ENCODE measurements at places on chromosomes 13 and 19. TPM values are rescaled to one million over a fixed set of nuclear protein-coding genes. Genes with fewer than 3 reads are reported as not detected.

DNA sequence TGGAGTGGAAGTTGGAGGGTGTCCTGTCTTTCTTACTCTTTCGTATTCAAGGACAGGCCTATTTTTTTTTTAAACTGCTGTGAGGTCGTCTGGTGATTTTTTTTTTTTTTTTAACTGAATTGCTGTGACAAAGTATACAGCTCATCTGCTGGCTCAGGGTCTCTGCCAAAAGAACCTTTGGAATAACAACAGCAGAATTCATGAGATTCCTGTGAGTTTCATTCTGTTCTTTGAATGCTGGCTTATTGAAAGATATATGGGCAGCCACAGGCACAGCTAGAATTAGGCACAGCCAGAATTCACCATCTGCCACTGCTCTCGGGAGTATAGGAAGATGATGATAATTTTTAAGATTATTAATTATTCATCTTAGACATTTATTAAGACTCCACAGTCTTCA lies 21.4 kb upstream of the FRY start:
- no peak for DNase-seq

GRCh38 chr13:52158629-52159158 lies 703 bp downstream of the NEK3 start:
- peak; percentile 54 for DNase-seq

- peak; percentile 69 for DNase-seq
Observed at GRCh38 chr13:99991828-99992775, 10.5 kb downstream of the ZIC2 start.

GRCh38 chr13:29954082-29955028 lies 103.9 kb upstream of the UBL3 start:
- DNase-seq = no peak

DNA sequence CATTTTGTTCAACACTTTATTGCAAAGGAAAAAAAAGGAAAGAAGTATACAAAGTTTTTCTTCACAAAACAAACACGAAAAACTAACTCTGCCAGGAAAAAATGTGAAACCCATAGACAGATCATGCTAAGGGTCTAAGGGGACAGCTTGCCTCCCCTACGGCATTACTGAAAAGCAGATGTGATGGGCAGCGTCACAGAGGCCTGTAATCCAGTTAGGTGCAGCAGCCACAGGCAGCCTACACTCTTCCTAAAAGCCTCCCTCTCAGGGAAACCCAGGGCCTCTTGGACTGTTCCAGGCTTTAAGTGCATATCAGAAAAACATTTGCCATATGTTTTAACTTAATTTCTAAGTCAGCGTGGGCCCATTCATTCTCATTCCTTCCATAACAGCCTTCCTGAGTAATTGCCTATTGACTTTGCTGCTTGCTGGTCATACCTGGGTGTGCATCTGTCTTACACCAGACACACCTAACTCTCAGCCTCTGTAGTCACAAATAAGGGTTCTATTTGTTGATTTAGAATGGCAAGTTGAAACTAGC lies 135.7 kb upstream of the SERP2 start:
- no peak for DNase-seq

DNA sequence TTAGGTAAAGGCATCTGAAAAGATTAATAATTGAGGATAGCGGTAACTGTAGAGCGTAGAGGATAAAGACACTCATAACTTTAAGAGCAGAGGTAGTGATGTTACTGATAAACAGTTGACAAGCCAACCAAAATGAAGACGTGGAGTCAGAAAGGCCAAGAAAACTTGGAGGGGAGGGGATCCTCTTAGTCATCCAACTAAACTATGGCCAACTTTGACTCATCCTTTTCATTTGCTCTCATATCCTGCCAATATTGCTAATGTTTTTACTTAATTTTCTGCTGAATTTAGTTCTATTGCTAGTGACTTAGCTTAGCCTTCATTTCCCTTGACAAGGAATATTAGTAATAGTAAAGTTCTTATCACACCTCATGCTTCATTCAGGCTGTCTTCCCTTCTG lies 13.4 kb downstream of the ITGBL1 start:
- DNase-seq = no peak

DNA sequence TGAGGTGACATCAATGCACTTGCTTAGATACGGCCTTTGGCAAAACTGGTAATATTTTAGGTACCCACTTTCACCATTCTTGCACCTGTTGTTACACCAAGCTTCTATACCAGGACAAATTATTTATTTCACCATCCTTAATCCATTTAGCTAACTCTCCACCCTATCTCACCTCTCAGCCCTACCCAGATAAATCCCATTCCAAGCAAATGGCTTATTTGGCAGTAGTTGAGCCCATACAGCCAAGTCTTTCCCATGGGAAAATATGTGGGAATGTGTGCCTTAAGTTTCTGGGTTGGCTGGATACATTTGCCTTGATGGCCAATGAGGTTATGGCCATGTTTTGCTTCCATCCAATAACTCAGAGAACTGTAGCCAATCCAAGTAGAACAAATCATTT lies 551.9 kb downstream of the GPC6 start:
- DNase-seq = no peak

GRCh38 chr19:29029268-29029958 lies 183.5 kb downstream of the UQCRFS1 start:
- no peak for DNase-seq

GRCh38 chr19:49073514-49074378 lies 1.2 kb upstream of the KCNA7 start:
- DNase-seq = peak; percentile 67

GRCh38 chr13:52394586-52394985 lies 11.4 kb downstream of the THSD1 start:
- DNase-seq = no peak

- no peak for DNase-seq
Observed at GRCh38 chr13:112137144-112137543, 70.2 kb downstream of the SOX1 start.

DNA sequence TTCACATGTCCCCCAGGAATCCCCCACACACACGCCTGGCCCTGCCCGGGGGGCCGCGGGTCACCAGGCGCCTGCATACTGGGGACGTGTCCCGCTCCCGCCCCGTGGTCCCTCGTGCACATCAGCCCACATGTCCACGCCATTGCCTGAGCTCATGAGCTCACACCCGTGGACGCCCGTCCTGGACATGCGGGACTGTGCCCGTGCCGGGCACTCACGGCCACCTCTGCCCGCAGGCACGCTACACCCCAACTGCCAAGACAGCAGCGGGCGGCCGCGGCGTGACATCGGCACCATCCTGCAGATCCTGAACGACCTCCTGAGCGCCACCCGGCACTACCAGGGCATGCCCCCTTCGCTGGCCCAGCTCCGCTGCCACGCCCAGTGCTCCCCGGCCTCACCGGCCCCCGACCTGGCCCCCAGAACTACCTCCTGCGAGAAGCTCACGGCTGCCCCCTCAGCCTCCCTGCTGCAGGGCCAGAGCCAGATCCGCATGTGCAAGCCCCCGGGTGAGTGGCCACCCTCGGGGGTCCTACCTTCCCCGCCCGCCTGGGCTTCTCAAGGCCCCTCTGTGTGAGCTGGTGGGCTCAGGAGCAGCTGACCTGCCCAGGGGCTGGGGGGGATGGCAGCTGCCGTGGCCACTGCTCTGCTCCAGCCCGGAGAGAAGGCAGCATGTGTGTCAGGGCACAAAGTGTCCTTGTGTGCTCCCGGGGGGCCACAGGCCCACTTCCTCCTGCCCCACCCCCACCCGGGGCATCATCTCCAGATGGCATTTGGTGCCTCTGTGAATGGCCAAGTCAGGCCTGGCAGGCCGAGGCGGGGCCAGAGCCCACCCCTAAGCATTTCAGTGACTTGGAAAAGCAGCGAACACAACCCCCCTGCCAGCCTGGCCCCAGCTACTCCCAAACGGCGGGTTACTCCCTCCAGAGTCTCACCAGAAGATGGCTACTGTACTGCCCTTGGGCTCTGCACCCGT lies 7.1 kb downstream of the MIDN start:
- no peak for DNase-seq

DNA sequence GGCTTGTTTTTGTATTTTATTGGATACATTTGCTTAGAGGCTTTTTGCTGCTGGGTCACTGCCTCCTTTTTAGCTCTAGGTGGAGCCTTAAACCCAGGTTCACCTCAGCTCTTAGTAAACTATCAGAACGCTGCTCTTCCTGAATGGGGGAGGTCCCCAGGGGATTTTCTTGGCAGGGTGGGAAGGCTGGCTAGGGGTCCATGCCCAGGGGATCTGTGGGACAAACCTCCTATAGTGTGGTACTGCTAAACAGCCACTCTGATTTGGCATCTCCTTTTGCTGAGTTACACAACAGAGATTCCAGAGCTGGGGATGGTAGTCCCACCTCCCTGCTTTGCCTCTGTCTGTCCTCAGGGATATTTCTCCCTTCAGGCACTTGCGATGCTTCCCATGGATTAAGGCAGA lies 204.9 kb downstream of the ZIC5 start:
- DNase-seq = peak; percentile 79

DNA sequence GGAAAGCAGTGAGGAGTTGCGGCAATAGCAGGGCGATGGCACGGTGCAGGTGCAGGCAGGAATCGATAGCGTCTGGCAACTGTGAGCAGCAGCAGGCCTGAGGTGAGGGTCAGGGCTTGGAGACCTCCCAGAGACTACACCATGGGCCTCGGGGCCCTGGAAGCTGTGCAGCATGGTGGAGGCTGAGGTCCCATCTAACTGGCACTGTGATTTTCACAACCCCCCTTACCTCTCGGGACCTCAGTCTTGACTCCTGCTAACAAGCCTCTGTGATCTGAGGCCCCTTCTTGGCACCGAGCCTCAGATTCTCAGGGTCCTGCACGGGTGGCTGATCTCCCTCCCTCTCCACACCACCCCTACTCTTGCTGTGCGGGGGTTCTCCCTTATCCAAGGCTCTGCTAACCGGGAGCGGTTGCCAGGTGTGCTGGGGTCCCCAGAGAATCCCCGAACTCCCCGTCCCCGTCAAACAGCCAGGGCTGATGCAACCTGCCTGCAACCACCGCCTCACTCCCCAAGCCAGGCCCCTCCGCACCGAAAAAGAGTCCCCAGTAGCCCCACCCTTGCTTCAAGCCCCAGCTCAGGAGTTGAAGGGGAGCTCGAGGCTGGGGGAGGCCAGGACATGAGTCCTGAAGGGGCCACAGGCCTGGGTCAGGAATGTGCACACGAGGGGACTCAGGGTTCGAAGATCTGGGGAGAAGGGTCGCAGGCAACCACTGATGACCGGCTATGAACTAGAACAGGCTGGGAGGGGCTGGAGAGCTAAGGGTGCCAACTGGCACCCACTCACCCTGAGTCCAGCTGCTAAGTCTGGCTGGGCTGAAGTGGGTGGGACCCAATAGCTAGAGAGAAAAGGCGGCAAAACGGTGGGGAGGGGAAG lies 4.8 kb upstream of the ATF5 start:
- DNase-seq = no peak

DNA sequence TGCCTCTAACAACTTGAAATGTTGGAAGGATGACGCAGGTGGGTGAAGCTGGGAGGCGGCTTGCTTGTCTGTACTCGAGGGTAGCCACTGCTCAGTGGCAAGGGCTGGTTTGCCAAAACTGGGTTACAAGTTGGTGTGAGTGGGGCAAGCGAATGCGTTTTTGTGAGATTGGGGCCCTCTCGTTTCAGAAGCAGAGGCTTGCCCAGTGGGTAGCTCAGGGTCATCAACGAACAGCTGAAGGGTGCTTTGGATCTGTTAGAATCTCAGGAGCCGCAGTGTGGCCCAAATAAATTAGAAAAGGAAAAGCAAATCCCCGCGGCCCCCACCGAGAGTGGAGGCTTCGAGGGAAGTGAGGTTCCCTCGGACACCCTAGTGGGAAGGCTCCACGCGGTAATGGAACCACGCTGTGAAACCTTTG lies 7.3 kb downstream of the ATP4B start:
- no peak for DNase-seq

GRCh38 chr19:45468803-45469131 lies 971 bp downstream of the FOSB start:
- no peak for DNase-seq

DNA sequence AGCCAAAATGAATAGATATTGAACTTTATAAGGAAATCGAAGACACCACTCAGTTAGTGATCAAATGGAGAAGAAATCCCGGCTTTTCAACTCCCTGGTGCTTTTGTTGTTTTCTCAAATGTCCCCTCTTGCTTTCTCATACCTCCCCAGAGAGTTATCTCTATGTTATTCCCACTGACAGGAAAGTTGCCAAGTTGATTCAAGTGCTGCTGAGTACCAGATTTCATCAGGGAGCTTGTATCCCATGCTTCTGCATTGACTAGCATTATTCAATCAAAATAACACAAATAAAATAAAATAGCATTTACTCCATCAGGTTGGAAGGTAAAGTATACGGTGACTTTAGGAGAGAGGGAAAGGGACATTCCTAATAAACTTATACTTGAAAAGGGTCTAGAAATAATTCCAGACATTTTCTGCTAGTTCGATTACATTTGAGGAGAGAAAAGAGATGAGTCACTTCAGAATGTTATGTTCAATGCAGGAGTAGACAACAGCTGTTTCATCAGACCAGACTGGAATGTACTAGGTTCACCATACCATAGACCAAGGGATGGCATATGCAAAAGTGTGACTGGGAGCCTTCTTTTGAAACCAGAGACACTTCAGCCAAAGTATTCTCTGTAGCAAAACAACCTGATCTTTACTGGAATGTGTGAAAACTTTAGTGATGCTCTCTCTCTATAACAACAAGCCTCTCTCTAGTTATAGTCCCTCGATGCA lies 397.8 kb downstream of the FGF14 start:
- no peak for DNase-seq

DNA sequence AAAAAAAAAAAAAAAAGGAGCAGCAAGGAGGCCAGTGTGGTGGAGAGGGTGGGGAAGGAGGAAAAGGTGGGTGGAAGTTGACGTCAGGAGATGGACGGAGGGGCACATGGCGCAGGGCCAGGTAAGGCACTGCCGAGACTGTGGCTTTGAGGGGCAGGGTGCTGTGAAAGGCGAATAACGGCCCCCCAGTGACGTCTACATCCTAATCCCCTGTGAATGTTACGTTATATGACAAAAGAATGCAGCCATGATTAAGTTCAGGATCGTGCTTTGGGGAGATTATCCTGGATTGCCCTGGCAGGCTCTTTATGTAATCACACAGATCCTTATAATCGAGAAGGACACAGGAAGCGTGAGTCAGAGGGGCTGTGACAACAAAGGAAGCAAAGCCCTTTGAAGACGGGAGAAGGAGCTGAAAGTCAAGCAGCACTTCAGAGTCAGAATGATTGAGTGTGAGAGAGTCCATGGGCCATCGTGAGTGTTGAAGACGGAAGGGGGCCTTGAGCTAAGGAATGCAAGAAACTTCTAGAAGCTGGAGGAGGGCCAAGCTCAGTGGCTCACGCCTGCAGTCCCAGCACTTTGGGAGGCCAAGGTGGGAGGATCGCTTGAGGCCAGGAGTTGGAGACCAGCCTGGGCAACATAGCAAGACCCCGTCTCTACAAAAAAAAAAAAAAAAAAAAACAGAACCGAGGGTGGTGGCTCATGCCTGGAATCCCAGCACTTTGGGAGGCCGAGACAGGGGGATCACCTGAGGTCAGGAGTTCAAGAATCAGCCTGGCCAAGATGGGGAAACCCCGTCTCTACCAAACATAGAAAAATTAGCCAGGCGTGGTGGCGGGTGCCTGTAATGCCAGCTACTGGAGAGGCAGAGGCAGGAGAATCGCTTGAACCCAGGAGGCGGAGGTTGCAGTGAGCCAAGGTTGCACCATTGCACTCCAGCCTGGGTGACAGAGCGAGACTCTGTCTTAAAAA lies 13.8 kb upstream of the CEACAM16 start:
- peak; percentile 60 for DNase-seq

GRCh38 chr19:4971424-4971793 lies 2.5 kb downstream of the KDM4B start:
- DNase-seq = peak; percentile 82

Gene SIN3B
- total RNA-seq = 80.0 TPM

Gene CGB3
- total RNA-seq = not detected

Gene CABP5
- total RNA-seq = not detected

Gene C2CD4C
- total RNA-seq = 12.5 TPM

Gene PINLYP
- total RNA-seq = 4.3 TPM

Gene OR7C1
- total RNA-seq = not detected

Gene C1QTNF9B
- 0.28 TPM for total RNA-seq

Gene UBE2L5
- total RNA-seq = not detected
